Endodermal cell (in vitro differentiated cells): ENCODE measurements at places on chromosomes 7 and 10. TPM values are rescaled to one million over a fixed set of nuclear protein-coding genes. Genes with fewer than 3 reads are reported as not detected.

Gene IDI2
- total RNA-seq: not detected in 3 replicates

Gene HOXA5
- total RNA-seq: not detected in 3 replicates

Gene CCDC71L
- total RNA-seq: 26.1 and 33.1 TPM in 2 replicates

Gene MKX
- 0.17 to 0.42 TPM (median 0.29 TPM) in 3 replicates for total RNA-seq

Gene ACTL6B
- not detected in 3 replicates for total RNA-seq

Gene STK17A
- total RNA-seq: 14.3 and 15.6 TPM in 2 replicates

Gene CREB3L2
- total RNA-seq: 51.7 to 80.2 TPM (median 72.3 TPM) in 3 replicates

Gene PPP1R9A
- total RNA-seq: 30.1 and 39.4 TPM in 2 replicates

DNA sequence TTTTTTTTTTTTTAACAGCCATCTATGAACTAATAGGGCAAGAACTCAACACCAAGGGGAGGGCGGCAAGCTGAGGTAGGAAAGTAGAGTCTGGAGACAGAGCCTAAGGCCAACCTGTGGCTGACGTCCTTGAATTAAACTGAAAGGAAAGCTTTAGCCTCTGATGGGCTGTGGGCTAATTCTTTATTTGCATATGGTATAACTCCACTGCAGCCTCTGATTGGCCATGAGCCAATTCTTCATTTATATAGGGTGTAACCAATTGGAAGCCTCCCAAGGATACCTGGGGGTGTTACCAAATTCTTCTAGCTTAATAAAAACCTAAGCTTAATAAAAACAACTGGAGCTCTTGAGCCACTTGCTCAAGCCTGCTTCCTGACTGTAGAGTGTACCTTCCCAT is 10.3 kb downstream of the TYW1 start:
- H3K4me3 ChIP-seq: no peak overlapping the region
- no peak overlapping the region for H3K27ac ChIP-seq
- no peaks in the 10 kb centered on the region for H3K27me3 ChIP-seq
- peaks cover 34% of the 10 kb centered on the region for H3K36me3 ChIP-seq

GRCh38 chr10:7933262-7933661 is 115.0 kb downstream of the TAF3 start:
- H3K27ac ChIP-seq: no peak overlapping the region
- no peak overlapping the region for H3K4me3 ChIP-seq
- DNase-seq: no peak
- no peaks in the 10 kb centered on the region for H3K36me3 ChIP-seq

- DNase-seq: no peak
- no peaks in the 10 kb centered on the region for H3K36me3 ChIP-seq
- no peaks in the 10 kb centered on the region for H3K4me1 ChIP-seq
- H3K27ac ChIP-seq: no peak overlapping the region
- H3K4me3 ChIP-seq: no peak overlapping the region
- H3K27me3 ChIP-seq: no peaks in the 10 kb centered on the region
Observed at GRCh38 chr7:92161271-92161670, 17.7 kb downstream of the LRRD1 start.

- no peak overlapping the region for H3K27ac ChIP-seq
- no peak for DNase-seq
- H3K36me3 ChIP-seq: peaks cover 90% of the 10 kb centered on the region
Observed at GRCh38 chr7:138564365-138564764, 104.3 kb downstream of the TRIM24 start.

GRCh38 chr7:142887282-142888015 is 1.9 kb upstream of the TRPV6 start:
- H3K27me3 ChIP-seq: no peaks in the 10 kb centered on the region
- no peaks in the 10 kb centered on the region for H3K36me3 ChIP-seq
- H3K4me1 ChIP-seq: no peaks in the 10 kb centered on the region
- no peak overlapping the region for H3K4me3 ChIP-seq

GRCh38 chr7:123372368-123372767 is 162.0 kb downstream of the IQUB start:
- H3K4me1 ChIP-seq: no peaks in the 10 kb centered on the region
- no peaks in the 10 kb centered on the region for H3K36me3 ChIP-seq
- H3K27me3 ChIP-seq: no peaks in the 10 kb centered on the region
- DNase-seq: no peak
- H3K27ac ChIP-seq: no peak overlapping the region

GRCh38 chr10:132967540-132967939 is 25.2 kb upstream of the CFAP46 start:
- DNase-seq: no peak
- no peak overlapping the region for H3K4me3 ChIP-seq
- no peak overlapping the region for H3K27ac ChIP-seq
- no peaks in the 10 kb centered on the region for H3K27me3 ChIP-seq
- H3K36me3 ChIP-seq: no peaks in the 10 kb centered on the region

DNA sequence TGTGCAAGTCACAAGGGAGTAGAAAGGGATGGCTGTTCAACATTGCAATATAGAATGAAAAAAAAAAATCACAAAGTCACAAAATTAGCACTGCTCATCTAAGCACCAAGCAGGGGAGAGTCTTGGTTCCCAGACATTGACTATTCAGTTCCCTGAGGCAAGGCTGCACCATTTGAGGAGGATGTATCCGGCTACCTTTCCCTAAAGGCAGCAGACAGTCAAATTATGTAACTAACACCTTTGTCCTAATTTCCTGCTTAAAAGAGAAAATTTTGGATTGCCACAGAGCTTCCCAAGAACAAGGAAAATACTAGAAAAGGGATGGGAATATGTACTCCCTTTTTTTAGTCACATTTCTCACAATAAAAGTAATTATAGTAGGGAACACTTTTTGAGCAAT is 148.1 kb downstream of the PCLO start:
- no peak overlapping the region for H3K4me3 ChIP-seq
- no peaks in the 10 kb centered on the region for H3K36me3 ChIP-seq
- no peaks in the 10 kb centered on the region for H3K4me1 ChIP-seq
- no peak for DNase-seq
- no peak overlapping the region for H3K27ac ChIP-seq

GRCh38 chr7:136256491-136256890 is 279.3 kb upstream of the MTPN start:
- H3K4me1 ChIP-seq: no peaks in the 10 kb centered on the region
- H3K4me3 ChIP-seq: no peak overlapping the region
- no peaks in the 10 kb centered on the region for H3K36me3 ChIP-seq
- H3K27ac ChIP-seq: no peak overlapping the region

GRCh38 chr10:42992156-42992956 is 84.5 kb upstream of the RET start:
- H3K27me3 ChIP-seq: no peaks in the 10 kb centered on the region
- no peaks in the 10 kb centered on the region for H3K36me3 ChIP-seq
- no peaks in the 10 kb centered on the region for H3K4me1 ChIP-seq
- DNase-seq: no peak
- H3K4me3 ChIP-seq: no peak overlapping the region
- no peak overlapping the region for H3K27ac ChIP-seq

DNA sequence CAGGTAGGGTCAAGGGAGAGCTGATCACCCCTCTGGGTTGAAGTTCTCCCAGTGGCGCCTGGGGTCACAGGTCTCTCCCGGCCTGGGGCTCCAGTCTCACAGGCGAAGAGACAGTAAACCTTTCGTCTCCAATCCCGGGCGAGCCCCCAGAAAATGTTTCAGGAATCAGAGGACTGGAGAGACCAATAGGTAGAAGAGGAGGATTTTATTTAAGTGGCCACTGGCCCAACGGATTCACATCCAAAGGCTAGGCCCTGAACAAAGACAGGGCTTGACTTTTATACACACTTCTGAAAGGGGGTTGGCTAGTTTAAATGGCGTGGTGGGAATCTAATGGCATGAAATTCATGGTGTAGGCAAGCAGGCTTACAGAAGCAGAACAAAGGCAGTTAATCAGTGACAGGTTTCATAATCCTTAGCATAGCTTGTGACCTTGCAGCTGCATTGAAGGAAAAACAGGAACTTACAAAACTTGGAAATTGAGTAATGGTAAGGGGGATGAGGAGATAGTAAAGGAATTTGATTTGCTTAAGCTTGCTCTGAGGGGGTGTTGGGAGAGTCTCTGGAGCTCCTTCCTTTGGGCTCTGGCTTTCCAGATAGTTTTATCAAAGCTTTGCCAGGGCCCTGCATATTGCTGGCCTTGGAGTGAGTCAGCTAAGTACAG is 105.5 kb downstream of the TRIM24 start:
- peak; percentile 65 for DNase-seq
- peaks cover 90% of the 10 kb centered on the region for H3K36me3 ChIP-seq
- no peaks in the 10 kb centered on the region for H3K27me3 ChIP-seq

DNA sequence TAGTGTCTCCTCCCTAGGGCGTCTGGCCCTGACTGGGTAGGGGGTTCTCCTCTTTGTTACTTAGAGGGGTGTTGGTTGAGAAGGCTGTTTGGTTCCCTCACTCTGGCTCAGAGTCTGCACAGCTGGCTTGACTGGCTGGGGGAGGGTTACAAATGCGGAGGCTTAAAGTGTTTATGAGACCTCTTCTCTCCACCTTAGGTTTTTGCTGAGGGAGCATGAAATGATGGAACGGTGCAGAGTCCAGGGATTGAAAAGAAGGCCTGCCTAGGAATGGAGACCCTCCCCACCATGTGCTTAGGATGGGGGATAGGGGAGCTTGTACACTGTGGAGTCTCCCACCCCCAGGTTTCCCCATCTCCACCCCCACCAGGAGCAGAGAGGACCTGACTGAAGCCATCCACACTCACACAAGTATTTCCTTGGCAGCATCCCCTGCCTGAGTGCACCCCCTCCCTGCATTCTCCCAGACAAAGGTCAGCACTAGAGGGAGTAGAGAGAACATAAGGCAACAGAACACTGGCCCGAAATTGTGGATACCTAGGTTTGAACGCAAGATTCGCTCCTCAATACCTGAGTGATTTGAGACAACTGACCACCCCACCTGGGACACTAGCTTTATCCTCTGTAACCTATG is 1.7 kb upstream of the LDB1 start:
- peak overlapping the region; percentile 80 for H3K4me3 ChIP-seq
- DNase-seq: peak; percentile 87
- H3K27me3 ChIP-seq: no peaks in the 10 kb centered on the region
- peaks cover 15% of the 10 kb centered on the region for H3K4me1 ChIP-seq

GRCh38 chr7:44285561-44285960 is 39.8 kb downstream of the CAMK2B start:
- no peaks in the 10 kb centered on the region for H3K36me3 ChIP-seq
- no peaks in the 10 kb centered on the region for H3K4me1 ChIP-seq
- peak; percentile 18 for DNase-seq
- H3K27me3 ChIP-seq: no peaks in the 10 kb centered on the region
- H3K4me3 ChIP-seq: no peak overlapping the region

- no peak overlapping the region for H3K4me3 ChIP-seq
- DNase-seq: no peak
- H3K4me1 ChIP-seq: no peaks in the 10 kb centered on the region
- H3K27me3 ChIP-seq: no peaks in the 10 kb centered on the region
- no peaks in the 10 kb centered on the region for H3K36me3 ChIP-seq
Observed at GRCh38 chr10:67705921-67706320, 9.9 kb upstream of the CTNNA3 start.

GRCh38 chr7:7653593-7654187 is 13.1 kb downstream of the UMAD1 start:
- peak; percentile 91 for DNase-seq
- H3K4me1 ChIP-seq: no peaks in the 10 kb centered on the region
- no peaks in the 10 kb centered on the region for H3K36me3 ChIP-seq
- H3K4me3 ChIP-seq: no peak overlapping the region

DNA sequence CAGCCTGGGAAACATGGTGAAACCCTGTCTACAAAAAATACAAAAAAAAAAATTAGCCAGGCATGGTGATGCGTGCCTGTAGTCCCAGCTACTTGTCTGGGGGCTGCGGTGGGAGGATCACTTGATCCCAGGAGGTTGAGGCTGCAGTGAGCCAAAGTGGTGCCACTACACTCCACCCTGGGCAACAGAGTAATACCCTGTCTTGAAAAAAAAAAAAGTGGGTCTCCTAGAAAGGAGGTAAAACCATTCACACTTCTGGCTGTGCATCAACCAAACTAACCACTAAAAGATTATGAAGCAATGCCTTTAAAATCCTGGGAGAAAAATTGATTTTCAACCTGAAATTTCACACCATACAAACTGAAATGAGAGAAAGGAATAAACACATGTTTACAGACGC is 35.4 kb upstream of the C10orf71 start:
- H3K27ac ChIP-seq: no peak overlapping the region
- no peaks in the 10 kb centered on the region for H3K36me3 ChIP-seq
- H3K4me1 ChIP-seq: no peaks in the 10 kb centered on the region
- no peaks in the 10 kb centered on the region for H3K27me3 ChIP-seq
- no peak for DNase-seq

DNA sequence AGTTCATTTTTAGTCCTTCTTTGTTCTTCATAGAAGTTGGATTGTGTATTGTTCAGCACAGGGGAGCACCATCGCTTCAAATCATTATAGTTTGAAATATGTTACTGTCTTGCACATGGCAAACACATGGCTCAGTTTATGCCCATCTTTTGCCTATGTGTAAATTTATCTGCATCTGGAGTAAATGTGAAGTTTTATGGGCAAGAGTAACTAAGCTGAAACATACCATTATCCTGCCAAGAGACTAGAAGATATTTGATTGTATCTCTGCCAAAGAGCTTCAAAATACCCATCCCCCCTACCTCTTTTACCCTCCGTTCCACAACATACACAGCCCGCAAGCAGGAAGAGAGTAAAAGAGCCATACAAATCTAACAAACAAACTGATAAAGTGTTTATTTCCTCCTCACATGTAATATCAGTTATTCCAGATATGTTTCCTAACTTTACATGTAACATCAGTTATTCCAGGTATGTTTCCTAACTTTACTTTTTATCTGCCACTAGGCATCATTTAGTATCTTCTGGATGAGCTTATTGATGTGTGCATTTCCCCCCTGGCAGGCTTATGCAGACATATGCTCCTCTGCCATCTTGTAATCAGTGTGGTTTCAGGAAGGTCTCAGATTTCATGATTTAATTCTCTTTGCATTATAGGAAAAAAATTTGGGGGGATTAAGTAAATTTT is 127.7 kb downstream of the SRI start:
- no peaks in the 10 kb centered on the region for H3K36me3 ChIP-seq
- DNase-seq: no peak
- no peaks in the 10 kb centered on the region for H3K27me3 ChIP-seq
- no peaks in the 10 kb centered on the region for H3K4me1 ChIP-seq
- no peak overlapping the region for H3K27ac ChIP-seq

GRCh38 chr7:132240262-132240661 is 336.0 kb downstream of the PLXNA4 start:
- H3K4me1 ChIP-seq: no peaks in the 10 kb centered on the region
- no peak overlapping the region for H3K4me3 ChIP-seq
- DNase-seq: no peak
- H3K27me3 ChIP-seq: no peaks in the 10 kb centered on the region
- no peak overlapping the region for H3K27ac ChIP-seq
- H3K36me3 ChIP-seq: no peaks in the 10 kb centered on the region

GRCh38 chr7:80588591-80588990 is 49.9 kb upstream of the CD36 start:
- no peaks in the 10 kb centered on the region for H3K36me3 ChIP-seq
- H3K4me1 ChIP-seq: no peaks in the 10 kb centered on the region
- no peaks in the 10 kb centered on the region for H3K27me3 ChIP-seq
- no peak for DNase-seq

- H3K4me1 ChIP-seq: no peaks in the 10 kb centered on the region
- no peak overlapping the region for H3K27ac ChIP-seq
- H3K4me3 ChIP-seq: no peak overlapping the region
- no peaks in the 10 kb centered on the region for H3K27me3 ChIP-seq
- DNase-seq: no peak
- H3K36me3 ChIP-seq: no peaks in the 10 kb centered on the region
Observed at GRCh38 chr10:21452203-21452602, 73.3 kb downstream of the SKIDA1 start.
